Cardiac muscle cell (in vitro differentiated cells and primary cell): ENCODE measurements at places on chromosomes 2 and 18. TPM values are rescaled to one million over a fixed set of nuclear protein-coding genes. Genes with fewer than 3 reads are reported as not detected.

DNA sequence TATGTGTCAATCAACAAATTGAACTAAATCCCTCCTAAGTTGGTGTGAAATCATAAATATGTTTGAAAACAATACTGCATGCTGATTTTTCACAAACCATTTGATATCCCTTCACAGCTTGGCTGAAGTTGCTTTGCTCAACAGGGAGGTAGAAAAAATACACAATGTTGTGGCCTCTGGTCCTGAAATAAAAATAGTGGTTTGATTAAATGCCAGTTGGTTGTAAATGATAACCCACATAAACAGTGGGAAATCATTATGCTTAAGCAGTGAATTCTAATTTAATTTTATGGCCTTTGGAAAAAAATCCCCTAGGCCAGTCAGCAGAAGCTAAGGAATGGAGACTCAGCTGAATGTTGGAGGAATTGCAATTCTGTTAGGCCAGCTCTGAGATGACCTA lies 359.4 kb upstream of the CWC22 start:
- no peak for DNase-seq

GRCh38 chr2:100954044-100954420 lies 48.1 kb upstream of the RPL31 start:
- no peak for DNase-seq

DNA sequence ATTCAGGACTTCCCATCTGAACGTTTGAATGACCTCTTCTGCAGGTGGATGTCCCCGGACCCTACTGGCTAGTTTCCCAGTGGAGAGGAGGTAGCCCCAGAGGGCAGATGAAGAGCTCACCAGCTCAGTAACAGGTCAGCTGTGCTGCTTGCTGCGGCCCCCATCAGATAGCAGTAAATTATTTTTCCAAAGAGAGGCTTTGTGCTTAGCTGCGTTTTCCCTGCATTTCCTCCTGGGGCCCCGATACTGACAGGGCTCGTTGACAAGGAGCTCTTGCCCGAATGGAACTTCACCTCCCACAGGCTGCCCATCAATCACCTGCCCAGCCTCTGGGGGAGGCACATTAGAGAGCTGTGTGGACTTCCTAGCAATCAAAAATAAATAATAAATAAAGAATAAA lies 185.8 kb downstream of the DOK6 start:
- no peak for DNase-seq

- no peak for DNase-seq
Measured at GRCh38 chr2:174693344-174693743, 70.9 kb downstream of the CHRNA1 start.

HES6 gene
- total RNA-seq: 8.8 and 11.9 TPM in 2 replicates

ALKAL2 gene
- total RNA-seq: 0.95 TPM in 1 of 2 replicates, not detected in the other

GRCh38 chr2:9149726-9150567 lies 56.7 kb upstream of the ASAP2 start:
- DNase-seq: no peak

DNA sequence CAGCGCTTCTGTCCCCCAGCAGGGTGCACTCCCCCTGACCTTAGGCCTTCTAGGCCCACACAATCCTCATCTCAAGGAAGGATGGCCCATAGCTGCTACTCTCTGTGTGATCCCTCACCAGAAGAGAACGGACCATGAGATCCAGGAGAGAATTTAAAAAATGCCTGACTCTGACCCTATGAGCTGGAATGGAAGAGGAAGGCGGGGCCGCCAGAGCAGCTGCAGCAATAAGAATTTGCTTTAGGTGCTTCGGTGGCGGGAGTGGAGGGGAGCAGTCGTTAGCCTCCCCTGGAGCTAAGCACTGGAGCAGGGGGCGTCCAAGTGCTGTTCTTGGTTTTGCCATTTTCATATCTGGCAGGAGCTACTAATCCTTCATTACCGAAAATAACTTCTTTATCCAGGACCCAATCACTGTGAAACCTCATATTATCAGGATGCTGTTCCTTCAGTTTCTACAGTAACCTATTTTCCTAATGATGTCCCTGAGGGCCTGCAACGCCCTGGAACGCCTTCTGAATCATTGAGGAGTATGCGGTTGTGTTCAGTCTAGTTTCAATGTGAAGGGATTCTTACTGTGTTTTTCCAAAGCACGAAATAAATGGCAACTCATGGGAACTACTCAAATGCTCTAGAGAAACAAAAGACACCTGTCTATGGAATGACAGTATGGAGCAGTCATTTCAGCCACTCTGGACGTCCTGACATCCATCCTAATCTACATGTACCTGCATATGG lies 105.1 kb upstream of the SIX2 start:
- DNase-seq: no peak

UGT1A5 gene
- not detected in 2 replicates for total RNA-seq

GRCh38 chr2:208099682-208100470 lies 24.4 kb downstream of the CRYGD start:
- DNase-seq: no peak

ITGB6 gene
- 0.12 and 0.28 TPM in 2 replicates for total RNA-seq
